ENCODE measurements at places on chromosomes 12 and 14.

DNA sequence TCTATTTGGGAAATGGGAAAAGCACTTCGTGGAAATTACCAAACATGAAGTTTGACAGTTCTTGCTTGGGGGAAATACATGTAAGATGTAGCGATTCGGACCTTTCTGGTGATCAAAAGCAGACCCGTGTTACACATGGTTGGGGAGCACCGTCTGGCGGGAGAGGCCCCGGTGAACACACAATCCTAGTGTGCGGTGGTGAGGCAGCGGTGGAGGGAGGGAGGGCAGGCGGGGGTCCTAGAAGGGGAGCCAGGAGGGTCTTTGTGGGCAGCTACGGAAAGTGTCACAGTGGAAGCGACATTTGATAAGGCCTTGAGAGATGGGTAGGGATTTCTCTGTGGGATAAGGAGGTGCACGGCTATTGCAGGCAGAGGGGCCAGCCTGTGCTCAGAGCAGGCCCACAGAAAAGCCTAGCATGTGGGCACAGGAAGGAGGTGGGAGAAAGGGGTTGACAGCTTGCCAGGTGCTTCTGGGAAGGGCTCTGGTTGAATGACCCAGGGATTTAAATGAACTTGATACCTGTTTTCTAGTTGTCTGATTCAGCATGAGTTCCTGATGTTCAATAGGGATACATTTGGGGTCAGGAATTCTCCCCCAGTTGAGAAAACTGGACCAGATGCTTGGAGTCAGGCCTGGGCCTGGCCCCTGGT lies 7.2 kb downstream of the MVK start:
- no peak for DNase-seq

- DNase-seq = no peak
These were observed 305 bp upstream of the SLC16A7 start for GRCh38 chr12:59595565-59595882.

- no peak for DNase-seq
These were observed 36.6 kb upstream of the AMN start for GRCh38 chr14:102885737-102886447.

GRCh38 chr14:64701660-64702059 lies 2.6 kb upstream of the PLEKHG3 start:
- DNase-seq = no peak

DNA sequence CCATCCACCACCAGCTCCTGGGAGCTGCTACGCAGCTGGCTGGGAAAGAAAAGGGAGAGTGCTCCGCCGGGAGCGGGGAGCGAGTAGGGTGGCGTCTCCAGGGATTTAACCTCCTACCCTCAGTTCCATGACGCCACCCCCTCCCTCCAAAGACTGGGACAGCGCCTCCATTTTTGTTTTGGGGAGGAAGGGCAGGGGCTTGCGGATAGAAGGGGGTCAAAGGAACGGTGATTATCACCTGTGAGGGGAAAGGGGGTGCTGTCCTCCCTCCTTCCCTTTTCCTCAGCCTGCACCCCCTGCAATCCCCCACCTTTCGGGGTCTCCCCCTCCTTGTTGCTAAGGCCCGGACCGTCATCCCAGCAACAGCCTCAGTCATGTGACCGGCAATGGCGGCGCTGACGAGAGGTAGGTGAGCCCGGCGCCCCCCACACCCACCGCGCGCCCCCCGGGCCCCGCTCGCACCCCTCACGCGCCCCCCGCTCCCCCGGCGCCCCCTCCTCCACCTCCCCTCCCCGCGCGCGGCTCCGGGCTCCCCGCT lies at the start of gene DTX3:
Gene DTX3 (plus strand): TSS at position 371 of the 538 bp plus-strand sequence. CDS start 1,694 bp downstream, outside the sequence.
- DNase-seq = no peak

GRCh38 chr14:71451501-71451900 lies 480.7 kb upstream of the RGS6 start:
- DNase-seq = no peak

DNA sequence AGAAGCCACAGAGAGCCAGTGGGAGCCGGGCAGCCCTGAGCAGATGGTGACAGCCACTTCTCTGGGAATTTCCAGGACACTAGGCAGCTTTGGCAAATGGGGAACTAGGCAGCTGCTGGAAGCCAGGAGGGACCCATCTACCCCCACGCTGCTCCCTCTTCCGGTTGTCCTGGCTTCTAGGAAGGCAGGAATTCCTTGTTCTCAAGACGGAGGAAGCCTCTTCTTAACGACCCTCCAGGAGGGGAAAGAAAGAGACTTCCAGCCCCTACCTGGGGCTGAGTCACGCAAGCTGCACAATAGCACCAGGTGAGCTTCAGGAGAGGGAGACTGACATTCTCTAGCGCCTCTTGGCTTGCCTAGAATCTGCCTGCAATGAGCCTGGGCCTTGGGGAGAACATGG lies 141.5 kb downstream of the ANO2 start:
- DNase-seq = no peak

GRCh38 chr14:22303589-22304195 lies 285.3 kb downstream of the DAD1 start:
- no peak for DNase-seq

- peak; percentile 11 for DNase-seq
These were observed 22.2 kb downstream of the MANSC1 start for GRCh38 chr12:12327802-12328201.

GRCh38 chr14:20632831-20633691 lies 8.4 kb downstream of the OR6S1 start:
- DNase-seq = peak; percentile 52

DNA sequence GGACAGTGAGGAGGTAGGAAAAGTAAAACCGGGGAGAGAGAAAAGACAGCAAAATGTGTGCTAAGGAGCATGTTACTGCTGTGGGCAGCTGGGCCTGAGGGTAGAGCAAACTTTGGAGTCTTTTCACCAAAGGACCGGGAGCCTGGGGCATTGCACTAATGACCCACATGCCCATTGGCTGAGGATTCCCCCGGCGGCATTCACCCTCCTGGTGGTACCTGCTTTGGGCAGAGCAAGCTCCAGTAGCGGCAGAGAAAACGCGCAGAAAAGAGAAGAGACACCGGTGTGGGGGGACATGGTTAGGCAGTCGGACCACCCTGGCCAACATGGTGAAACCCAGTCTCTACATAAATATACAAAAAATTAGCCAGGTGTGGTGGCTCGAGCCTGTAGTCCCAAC lies 83.4 kb upstream of the ESRRB start:
- no peak for DNase-seq

DNA sequence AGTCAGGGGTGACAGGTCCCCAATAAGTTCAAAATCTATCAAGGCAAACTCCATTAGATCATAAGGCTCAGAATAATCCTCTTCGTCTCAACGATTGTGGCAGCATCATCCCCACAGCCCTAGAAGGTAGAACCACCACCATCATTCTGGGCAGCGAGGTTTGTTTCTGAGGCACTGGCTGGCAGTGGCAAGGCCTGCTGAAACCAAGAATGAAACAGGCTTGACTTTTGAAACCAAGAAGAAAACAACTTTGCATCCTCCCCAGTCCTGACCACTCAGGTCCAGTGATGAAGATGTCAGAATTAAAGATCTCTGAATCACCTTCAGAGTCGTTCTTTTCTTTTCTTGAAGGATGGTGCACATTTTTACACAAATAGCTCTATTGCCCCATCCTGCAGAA lies 152.6 kb upstream of the SYT1 start:
- DNase-seq = no peak

DNA sequence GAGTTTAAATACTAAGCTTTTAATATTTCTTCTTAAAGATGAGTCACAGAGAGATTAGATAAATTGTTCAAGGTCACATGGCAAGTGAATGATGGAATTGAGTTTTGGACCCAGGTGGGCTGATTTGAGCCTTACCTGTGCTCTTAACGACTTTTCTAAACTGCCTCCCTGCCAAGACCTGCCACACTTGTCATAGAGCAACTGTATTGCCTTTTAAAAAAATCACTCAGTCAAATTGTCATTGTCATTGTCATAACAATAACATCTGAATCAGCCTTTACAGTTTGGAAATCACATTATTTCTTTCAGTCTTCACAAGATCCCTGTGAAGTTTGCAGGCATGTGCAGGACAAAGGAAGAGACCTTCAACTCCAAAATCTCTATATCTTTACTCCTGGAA lies 25.7 kb downstream of the SLC4A8 start:
- DNase-seq = no peak

DNA sequence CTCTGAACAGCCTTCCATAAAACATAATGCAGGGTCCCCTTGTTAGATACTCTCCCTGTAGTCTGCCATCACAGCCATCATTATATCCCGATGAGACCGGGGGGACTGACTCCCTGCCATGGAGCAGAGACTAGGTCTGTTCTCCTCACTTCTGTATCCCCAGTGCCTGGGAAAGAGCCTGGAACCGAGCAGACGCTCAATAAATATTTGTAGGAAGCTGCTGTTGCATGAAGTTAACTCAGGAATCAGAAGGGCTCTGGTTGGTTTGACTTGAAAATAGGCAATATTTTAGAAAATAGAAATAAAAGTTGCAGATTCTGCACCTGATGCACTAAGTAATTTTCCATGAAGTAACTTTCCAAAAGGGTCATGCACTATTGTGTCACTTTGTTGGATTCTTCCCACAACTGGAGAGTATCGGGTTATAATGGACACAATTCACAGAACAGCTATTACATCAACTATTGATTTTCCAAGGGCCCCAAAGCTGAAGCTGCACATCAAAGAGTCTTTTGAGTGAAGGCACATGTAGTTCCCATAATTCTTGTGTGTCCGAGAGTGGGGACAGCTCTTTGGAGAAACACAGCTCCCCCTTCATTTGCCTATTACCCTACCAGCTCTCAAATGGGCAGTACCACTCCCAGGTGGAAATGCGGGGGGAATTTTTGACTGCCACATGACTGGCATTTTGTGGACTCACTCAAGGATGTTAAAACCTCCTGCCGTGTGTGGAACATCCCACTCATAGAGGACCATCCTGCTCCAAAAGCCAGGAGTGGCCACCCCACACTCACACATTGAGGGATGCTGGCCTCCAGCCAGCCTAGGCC lies 18.8 kb downstream of the CLMN start:
- no peak for DNase-seq

GRCh38 chr14:95047754-95048153 lies 109.6 kb downstream of the DICER1 start:
- DNase-seq = no peak

- DNase-seq = no peak
These were observed 68.2 kb upstream of the IGF1 start for GRCh38 chr12:102548543-102548942.

- no peak for DNase-seq
These were observed 18.5 kb downstream of the RPGRIP1 start for GRCh38 chr14:21298358-21298757.

- no peak for DNase-seq
These were observed 14.4 kb upstream of the POLR3B start for GRCh38 chr12:106343214-106343528.

All from stimulated activated CD4-positive, alpha-beta T cell treated with anti-CD3 and anti-CD28 coated beads, Interleukin-1b, Interleukin-23, amount 100 ng/mL, for 4 hours (primary cell).